ENCODE measurements at places on chromosomes 3 and 15.

- DNase-seq, result no peak
Observed at GRCh38 chr3:147513785-147514184, 104.6 kb downstream of the ZIC1 start.

- no peak for DNase-seq
Observed at GRCh38 chr3:11604139-11604892, 39.4 kb downstream of the VGLL4 start.

DNA sequence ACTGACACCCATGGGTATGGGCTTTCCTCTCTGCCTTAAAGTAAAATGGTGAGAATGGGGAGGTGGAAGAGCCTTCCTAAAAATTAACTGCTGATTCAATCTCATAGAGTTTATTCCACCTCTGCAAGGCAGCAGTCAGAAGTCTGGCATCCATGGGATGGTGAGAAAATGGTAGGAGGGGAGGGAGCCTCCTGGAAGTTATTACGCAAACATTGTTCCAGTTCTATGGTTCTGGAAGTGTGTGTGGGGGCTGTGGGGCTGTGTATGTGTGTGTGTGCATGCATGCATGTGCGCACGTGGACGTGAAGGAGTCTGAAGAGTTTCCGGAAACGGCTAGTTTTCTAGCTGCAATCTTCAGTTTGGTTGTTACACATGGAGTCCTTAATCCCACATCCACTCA is 177.6 kb downstream of the KCNAB1 start:
- no peak for DNase-seq

- no peak for DNase-seq
Observed at GRCh38 chr15:94579286-94579685, 347.9 kb downstream of the MCTP2 start.

DNA sequence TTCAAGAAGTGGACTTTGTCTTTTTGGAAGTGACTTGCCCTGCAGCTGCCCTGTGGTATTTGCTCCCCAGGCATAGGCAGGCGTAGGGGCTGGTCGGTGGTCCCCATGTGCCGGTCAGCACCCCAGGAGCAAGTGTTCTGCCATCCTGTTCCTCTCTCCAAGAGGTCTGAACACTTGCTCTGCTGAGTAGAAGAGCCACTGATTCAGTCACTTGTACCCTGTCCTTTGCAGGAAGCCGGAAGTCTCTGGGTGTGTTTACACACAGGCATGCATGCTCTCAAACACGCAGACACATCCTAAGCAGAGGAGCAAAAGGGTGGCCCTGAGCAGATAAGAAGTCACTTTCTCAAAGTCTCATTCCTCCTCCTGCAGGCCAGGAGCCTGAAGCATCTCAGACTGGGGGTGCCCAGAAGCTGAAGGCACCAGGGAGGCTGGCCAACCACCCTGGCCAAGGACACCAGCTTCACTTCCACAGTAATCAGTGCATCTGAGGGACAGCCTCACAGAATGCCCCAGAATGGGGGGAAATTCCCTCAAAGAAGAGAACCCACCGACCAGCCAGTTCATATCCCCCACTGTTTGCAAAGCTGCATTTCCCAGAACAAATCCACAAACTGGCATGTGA is 88.7 kb upstream of the POMGNT2 start:
- DNase-seq, result no peak

- DNase-seq, result no peak
Observed at GRCh38 chr3:183764847-183765731, 60.3 kb downstream of the MAP6D1 start.

GRCh38 chr3:156463123-156463522 is 91.8 kb downstream of the SSR3 start:
- DNase-seq, result no peak

- DNase-seq, result no peak
Observed at GRCh38 chr3:28949580-28949979, 331.3 kb upstream of the RBMS3 start.

DNA sequence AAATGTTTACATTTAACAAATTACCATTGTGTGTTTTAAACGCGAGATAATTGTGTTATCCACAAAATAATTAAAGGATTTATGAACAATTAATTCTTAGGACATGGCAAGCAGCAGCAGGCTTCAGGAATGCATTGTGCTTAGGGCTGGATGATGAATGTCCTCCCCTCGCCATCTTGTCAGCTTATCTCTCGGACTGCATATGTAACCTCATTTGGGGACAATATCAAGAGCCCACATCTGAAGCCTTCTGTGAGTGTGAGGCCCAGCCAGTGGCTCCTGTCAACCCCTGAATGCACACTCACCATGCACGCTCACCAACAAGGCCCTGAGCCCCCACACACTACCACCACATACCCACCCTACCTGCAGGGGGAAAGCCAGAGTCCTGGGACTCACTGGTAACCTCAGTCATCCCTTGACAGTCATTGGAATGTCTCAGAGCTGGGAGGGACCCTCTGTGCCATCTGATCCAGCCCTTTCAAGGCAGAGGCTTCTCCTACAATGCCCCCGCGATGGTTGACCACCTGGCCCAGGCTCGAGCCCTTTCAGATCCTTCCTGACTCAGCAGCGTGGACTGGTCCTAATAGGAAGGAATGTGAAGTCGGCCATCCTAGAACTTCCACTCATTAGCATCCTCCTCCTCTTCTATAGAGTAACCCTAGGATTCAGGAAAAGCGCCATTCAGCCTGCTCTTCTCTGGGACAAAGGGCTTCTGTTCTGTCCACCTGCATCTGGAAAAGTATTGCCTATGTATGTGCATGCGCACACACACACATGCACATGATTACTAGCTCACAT is 38.2 kb downstream of the MRPL46 start:
- DNase-seq, result peak; percentile 28

- no peak for DNase-seq
Observed at GRCh38 chr15:75230551-75231371, 27.4 kb upstream of the GOLGA6C start.

DNA sequence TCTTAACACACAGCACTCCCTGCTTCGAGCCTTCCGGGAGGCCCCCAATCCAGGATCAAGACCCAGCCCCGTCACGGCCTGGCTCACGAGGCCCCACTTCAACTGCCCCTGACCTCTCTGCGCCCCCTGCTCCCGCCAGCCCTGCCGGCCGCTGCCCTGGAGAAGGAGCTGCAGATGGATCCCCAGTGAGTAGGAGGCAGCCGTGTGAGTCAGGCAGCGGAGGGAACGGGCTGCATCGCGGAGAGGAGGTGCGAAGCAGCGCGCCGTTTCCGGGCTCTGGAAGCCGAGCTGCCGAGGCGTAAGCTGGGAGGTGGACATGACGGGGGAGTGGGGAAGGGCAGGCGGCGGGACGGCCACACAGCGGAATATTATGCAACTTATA is 133.4 kb downstream of the TPRA1 start:
- no peak for DNase-seq

DNA sequence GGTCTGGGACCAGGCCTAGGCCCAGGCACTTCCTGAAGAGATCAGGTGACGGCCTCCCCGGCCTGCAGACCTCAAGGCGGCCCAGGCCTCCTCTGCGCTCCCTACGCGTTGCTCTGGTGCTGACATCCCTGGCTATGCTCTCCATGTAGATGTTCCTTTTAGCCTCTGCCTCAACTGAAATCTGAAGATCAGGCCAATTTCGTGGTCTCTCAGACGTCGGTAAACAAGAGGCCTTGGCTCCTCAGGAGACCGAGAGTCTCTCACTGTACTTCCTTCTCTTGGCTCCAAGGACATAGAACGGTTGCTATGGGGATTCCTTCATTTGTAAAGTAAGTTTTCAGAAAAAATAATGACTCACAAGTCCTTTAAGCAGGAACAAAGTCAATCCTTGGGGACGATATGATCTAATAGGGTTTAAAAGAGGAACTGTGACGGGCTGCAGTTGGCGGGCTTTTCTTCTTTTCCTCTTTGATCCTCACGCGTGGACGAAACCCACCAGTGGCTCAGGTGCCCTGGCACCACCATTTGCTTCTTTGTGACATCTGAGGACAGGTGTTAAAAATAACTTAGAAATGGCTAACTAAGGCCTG is 55.6 kb upstream of the CGNL1 start:
- DNase-seq, result no peak

- no peak for DNase-seq
Observed at GRCh38 chr15:91478717-91479191, 374.8 kb upstream of the SLCO3A1 start.

- DNase-seq, result no peak
Observed at GRCh38 chr15:87582169-87582568, 674.4 kb downstream of the NTRK3 start.

DNA sequence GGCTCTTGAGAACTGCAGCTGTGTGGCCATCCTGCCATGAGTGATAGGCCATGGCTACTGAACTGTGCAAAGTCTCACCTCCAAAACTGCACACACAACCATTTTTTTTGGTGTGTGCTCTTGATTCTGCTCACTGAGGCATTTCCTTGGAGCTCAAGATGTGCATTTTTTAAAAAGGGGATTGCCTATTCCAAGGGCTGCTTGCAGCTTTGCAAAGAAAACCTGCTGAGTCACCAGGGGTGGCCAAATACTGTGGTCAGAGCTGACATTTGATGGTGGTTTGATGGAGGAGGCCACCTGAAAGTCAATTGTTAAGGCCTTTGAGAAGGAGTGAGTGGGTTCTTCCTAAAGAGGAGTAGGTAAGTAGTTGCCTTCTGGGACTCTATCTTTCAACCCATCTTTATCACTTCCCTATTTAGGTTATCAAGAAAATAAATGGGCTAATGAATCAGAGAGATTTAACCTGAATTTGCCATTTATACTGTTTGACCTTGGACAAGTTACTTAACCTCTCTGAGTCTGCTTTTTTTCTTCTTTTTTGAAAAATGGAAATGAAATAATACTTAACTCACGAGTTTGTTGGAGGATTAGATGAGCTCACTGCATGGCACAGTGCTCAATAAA is 87.9 kb downstream of the CHST2 start:
- DNase-seq, result no peak

GRCh38 chr3:13504161-13504831 is 24.2 kb downstream of the HDAC11 start:
- no peak for DNase-seq

GRCh38 chr3:4322635-4323034 is 19.5 kb downstream of the SETMAR start:
- DNase-seq, result no peak
